ENCODE measurements at places on chromosomes 5 and 9. TPM values are rescaled to one million over a fixed set of nuclear protein-coding genes. Genes with fewer than 3 reads are reported as not detected.

Gene MLANA
- not detected for total RNA-seq

Gene DNAH5
- not detected for total RNA-seq

DNA sequence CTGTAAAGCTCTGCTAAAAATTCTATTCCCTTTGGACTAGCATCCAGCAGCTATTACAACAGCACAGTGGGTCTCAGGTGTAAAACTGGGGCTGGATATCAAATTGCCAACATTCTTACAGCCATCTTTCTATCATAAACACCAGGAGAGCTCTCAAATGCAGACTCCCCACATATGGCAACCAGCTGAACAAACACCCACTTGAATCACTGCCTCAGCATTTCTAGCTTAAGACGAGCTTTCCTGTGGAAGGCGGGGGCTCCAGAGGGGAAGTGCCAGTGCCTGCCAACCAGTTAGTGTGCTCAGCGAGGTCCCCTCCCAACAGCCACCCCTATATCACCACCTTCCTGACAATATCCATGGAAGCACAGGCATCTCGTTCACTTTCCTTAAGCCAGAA, 62.2 kb downstream of the IPPK start:
- DNase-seq = no peak

GRCh38 chr5:151923866-151924476, 680 bp downstream of the GLRA1 start:
- no peak for DNase-seq

GRCh38 chr5:111670826-111671492, 86.0 kb downstream of the NREP start:
- DNase-seq = no peak

DNA sequence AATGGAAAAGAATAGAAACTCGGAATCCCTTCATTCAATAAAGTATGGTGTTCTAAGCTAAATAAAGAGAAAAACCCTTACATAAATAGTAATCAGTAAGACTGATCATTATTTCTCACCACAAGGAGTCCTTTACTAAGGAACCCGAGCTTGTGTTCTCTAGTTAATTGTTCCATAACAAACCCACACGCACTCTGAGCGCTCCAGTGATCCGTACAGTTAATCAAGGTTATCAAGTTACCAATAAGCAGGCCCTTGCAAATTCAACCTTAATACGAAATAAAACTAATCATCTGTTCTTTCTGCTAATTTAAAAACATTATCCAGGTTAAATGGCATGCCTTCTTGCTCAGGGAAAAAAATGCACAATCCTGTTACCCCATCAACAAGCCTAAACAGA, 224.4 kb downstream of the FRMD3 start:
- DNase-seq = no peak

Data from omental fat pad (tissue), 4 donors.